T-helper 17 cell (primary cell): ENCODE measurements at places on chromosomes 5 and 9. TPM values are rescaled to one million over a fixed set of nuclear protein-coding genes. Genes with fewer than 3 reads are reported as not detected.

PTGS1 gene
- 123 TPM for total RNA-seq

TSLP gene
- total RNA-seq: not detected

IL5 gene
- total RNA-seq: not detected

SLC25A48 gene
- not detected for total RNA-seq

SYK gene
- 7.7 TPM for total RNA-seq

MAP1B gene
- 1.4 TPM for total RNA-seq

KIF2A gene
- total RNA-seq: 93.5 TPM

C5orf52 gene
- total RNA-seq: not detected

HAUS6 gene
- total RNA-seq: 13.6 TPM

ZDHHC11B gene
- total RNA-seq: 9.3 TPM

NIPAL4 gene
- 2.3 TPM for total RNA-seq

PCDHGC5 gene
- not detected for total RNA-seq

BASP1 gene
- total RNA-seq: 1.4 TPM

ADAMTSL1 gene
- not detected for total RNA-seq

ARSI gene
- not detected for total RNA-seq

ZNF454 gene
- not detected for total RNA-seq

ENHO gene
- total RNA-seq: 1.4 TPM
